ENCODE measurements at places on chromosomes 7 and 10.

DNA sequence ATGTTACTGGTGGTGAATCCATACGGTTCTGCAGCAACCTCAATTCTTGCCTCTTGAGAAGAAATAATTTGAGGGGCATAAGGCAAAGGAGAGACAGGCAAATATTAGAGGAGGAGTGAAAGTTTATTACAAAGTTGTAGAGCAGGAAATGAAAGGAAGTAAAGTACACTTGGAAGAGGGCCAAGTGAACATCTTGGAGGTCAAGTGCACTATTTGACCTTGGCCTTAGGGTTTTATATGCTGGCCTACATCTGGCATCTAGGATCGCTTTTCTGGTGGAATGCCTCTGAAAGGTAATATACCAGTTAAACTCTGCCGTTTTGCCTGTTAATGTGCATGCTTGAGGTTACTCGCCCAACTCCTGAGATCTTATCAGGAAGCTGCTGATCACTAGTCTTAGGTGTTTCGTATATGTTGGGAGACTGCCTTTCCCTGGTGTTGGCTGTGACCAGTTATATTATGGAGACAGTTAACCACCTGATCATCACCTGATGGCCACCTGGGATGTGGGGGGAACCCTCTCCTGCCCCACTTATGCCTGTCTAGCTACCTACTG is 66.1 kb upstream of the CYP2C18 start:
- no peak for DNase-seq

- no peak for DNase-seq
Observed at GRCh38 chr7:51256209-51256781, 60.3 kb downstream of the COBL start.

DNA sequence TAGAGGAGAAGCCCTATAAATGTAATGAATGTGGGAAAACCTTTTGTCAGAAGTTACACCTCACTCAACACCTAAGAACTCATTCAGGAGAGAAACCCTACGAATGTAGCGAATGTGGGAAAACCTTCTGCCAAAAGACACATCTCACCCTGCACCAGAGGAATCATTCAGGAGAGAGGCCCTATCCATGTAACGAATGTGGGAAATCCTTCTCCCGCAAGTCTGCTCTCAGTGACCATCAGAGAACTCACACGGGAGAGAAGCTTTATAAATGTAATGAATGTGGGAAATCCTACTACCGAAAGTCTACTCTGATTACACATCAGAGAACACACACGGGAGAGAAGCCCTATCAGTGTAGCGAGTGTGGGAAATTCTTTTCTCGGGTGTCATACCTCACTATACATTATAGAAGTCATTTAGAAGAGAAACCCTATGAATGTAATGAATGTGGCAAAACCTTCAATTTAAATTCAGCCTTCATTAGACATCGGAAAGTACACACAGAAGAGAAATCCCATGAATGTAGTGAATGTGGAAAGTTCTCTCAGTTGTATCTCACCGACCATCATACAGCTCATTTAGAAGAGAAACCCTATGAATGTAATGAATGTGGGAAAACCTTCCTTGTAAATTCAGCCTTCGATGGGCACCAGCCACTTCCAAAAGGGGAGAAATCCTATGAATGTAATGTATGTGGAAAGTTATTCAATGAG is 18.9 kb downstream of the RBAK start:
- DNase-seq = no peak

DNA sequence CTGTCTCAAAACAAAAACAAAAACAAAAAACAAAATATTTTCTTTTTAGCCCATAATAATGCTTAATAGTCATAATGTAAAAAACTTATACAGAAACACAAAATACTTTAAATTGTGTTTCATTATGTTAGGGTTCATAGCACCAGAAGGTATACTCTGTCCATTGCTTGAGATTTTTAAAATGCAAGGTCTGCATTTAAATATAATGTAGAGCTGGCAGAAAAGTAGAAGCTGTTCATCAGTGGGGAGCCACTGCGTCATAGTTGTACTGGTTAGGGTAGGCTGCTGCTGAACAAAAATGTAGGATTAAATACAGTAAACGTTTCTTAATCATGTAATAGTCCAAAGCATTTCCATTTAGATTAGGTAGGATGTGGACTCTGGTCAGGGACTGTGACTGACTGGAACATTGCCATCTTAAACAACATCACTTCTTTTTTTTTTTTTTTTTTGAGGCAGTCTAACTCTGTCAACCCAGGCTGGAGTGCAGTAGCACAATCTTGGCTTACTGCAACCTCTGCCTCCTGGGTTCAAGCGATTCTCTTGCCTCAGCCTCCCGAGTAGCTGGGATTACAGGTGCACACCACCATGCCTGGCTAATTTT is 85.2 kb downstream of the ANKIB1 start:
- no peak for DNase-seq

GRCh38 chr10:132463333-132464255 is 66.6 kb downstream of the PWWP2B start:
- no peak for DNase-seq

DNA sequence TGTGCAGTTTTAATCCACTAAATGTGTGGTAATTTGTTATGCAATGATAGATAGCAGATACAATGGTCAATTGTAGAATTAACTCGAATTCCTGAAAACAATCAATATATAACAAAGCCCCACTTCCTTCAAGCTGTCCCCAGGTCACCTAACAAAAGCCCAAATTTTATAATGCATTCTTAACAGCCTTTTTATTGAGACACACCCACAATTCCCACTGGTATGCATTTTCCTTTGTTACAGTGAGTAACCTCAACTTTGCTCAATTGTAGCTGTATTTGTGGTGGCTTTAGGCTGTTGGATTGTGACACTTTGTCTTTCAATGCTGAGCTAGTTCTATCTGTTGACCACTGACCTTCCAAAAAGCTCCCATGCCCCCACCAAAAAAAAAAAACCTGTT is 279.8 kb upstream of the CACNA2D1 start:
- no peak for DNase-seq

- DNase-seq = no peak
Observed at GRCh38 chr7:65953890-65954450, 28.0 kb downstream of the GUSB start.

GRCh38 chr10:123147635-123148413 is at the start of gene HMX2:
Gene HMX2 (plus strand): TSS chr10:123148136. CDS start chr10:123148379, 243 bp downstream.
- DNase-seq = no peak

DNA sequence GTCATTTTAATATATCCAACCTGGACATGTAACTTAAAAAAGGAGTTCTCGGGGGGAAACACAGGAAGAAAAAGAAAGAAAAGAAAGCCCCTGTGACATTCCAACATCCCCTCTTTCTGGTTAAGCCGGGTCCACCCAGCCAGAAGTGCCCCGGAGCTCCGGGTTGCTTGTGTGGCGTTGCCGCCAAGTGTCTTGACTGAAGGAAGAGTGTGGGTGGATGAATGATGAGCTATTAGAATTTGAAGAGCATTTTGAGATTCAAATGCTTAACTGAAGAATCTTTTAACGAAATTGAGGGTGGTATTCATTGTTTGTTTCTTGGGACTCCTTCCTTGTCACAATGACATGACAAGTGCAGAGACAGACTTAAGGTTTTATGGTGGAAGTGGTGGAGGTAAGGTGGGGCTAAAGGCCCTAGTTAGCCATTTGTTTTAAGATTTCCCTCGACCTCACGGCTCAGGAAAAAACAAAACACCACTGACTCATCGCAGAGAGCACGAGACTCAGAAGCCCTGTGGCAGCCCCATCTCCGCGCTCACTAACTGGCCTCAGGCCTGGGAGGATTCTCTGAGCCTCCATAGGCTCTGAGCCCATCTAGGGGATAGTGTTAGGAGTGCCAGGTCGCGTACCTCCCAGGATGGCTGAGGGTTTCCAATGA is 1.8 kb upstream of the GLI3 start:
- no peak for DNase-seq

GRCh38 chr7:68964060-68964459 is 634.2 kb upstream of the AUTS2 start:
- no peak for DNase-seq

DNA sequence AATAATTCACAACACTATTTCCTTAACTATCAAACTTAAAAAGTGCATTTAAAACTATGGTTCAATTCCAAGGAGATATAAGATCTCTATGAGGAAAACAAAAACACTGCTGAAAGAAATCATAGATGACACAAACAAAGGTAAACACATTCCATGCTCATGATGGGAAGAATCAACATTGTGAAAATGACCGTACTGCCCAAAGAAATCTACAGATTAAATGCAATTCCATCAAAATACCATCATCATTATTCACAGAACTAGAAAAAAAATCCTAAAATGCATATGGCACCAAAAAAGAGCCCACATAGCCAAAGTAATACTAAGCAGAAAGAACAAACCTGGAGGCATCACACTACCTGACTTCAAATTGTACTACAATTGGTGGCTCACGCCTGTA is 159.9 kb upstream of the EEPD1 start:
- DNase-seq = no peak

DNA sequence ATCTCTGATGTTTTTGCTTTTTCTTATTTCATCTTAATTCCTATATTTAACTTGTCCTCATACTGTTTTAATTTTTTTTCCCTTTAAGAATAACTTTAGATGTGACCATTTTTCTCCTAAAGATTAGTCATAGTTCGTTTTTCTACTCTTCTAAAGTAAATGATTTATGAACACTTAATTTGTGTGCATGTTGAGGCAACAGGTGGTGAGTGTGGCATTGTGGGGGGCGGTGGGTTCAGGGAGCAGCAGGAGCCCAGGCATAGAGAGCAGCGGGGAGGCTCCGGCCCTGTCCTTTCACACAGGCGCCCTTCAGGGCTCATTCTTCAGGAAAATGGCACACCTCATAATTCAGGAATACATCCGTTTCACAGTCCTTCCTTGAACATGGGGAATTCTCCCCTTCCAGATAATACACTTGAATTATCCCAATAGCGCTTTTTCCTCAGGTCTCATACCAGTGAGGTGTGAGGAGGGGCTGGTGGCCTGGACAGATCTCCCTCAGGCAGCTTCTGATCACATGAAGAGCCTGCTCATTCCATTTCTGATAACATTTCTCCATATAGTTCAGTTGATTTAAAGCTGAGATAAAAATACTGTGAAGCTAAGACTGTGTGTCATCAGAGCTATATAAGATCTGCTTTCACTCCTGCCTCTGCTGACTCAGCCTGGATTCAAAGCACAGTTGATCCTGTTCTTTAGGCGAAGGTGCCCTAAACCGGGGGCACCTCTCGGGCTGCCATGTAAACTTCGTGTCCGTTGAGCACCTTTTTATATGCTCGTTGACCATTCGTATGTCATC is 40.2 kb downstream of the CUL1 start:
- no peak for DNase-seq

DNA sequence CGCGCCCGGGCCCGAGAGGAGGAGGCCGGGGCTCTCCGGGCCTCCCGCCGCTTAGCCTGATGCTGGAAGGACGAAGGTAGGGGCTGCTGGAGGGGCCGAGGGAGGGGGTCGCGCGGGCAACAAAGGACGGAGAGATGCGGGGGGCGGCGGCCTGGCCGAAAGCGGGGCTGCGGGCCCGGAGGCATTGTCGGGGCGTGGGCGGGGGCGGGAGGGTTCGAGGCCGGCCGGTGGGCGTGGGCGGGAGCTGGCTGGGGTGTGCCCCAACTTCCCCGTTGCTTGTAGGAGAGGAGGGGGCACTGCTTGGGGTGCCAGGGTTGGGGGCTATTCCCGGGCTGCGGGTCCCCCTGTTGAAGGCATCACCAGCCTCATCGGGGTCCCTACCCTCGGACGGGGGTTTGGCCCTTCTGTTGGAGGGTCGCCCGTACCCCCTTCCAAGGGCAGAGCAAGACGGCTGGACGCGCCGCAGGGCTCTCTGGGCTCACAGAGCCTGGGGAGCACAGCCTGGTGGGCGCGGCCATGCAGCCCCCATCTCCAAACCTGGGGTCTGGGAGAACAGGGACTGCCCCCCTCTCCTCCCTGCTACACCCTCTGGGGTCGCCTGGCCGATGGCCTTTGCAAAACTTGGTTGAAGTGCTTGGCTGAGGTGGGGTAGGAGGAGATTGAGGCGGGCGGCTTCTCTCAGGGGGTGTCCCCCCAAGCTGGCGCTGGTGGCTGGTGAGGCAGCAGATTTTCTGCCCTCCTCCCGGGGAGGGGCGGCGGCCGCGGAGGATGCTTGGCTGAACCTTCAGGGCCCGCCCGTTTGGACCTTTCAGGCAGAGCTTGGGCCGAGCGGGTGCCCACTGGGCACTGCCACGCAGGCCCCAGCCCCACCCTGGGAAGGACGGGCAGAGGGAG is 699 bp downstream of the CLIP2 start:
- DNase-seq = no peak

DNA sequence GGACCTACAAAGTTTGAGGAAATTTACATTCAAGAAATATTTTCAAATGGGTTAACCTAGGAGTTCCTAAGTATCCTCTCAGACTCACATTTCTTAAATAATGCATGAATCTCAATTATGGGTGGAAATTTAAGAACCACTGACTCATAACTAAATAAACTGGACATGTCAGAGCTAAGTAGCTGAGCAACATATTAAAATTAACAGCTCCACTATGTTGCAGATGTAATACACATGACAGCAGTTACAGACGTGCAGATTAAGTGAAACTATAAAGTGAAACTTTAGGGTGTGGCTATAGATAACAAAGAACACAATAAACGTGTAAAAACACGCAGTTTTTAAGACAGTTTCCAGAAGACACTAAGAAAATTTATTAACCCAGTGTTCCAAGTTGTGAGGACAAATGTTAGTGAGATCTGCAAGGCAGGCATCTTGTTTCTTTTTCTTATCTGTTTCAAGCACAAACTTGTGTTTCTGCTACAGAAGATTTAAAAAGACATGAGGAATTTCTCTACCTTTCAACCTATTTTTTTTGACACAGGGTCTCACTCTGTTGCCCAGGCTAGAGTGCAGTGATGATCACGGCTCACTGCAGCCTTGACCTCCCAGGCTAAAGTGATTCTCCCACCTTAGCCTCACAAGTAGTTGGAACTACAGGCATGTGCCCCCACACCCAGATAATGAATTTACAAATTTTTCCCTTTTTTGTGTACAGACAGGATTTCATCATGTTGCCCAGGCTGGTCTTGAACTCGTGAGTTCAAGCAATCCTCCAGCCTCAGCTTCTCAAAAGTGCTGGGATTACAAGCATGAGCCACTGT is 25.3 kb downstream of the DNMBP start:
- DNase-seq = no peak

GRCh38 chr7:151873402-151873965 is 3.4 kb downstream of the PRKAG2 start:
- DNase-seq = no peak

DNA sequence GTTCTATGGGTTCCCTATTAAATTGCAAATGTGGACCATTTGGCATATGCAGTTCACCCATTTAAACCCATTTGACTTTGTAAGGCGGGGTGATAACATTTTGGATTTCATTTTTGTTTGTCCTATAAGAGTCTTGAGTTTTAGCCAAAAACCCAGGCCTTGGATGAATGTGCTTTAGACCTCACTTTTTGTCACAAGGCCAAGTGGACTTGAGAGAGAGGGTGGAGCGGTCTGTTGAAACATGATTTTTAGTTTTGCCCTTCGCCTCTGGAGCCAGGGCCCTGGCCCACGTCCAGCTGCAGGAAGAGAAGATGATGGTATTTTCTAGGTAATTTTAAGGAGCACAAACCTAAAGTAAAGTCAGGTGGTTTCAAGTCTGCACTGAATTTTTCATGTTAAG is 260.1 kb downstream of the SLC25A13 start:
- no peak for DNase-seq
